ENCODE measurements at places on chromosomes 4 and X. TPM values are rescaled to one million over a fixed set of nuclear protein-coding genes. Genes with fewer than 3 reads are reported as not detected.

The DSPP gene
- not detected for total RNA-seq

The PHKA1 gene
- total RNA-seq, result 29.5 TPM

The RAB39B gene
- 0.80 TPM for total RNA-seq

The CLTRN gene
- 0.96 TPM for total RNA-seq

The SYP gene
- 2.9 TPM for total RNA-seq

The P2RY8 gene
- total RNA-seq, result 0.06 TPM

The HPGDS gene
- total RNA-seq, result not detected

The DRD5 gene
- total RNA-seq, result not detected

The HTR2C gene
- total RNA-seq, result not detected

The WDFY3 gene
- 5.7 TPM for total RNA-seq

The NXF2 gene
- total RNA-seq, result not detected

The CRLF2 gene
- 1.1 TPM for total RNA-seq

The DDX60 gene
- 1.6 TPM for total RNA-seq

The F9 gene
- total RNA-seq, result not detected

The ADH7 gene
- not detected for total RNA-seq

The BMX gene
- not detected for total RNA-seq

The GYPE gene
- not detected for total RNA-seq

The TCEANC gene
- total RNA-seq, result 0.70 TPM

The GSX2 gene
- not detected for total RNA-seq

The BEND2 gene
- total RNA-seq, result not detected

The MBTPS2 gene
- 22.4 TPM for total RNA-seq

The CYP2U1 gene
- total RNA-seq, result 1.6 TPM

The S100G gene
- not detected for total RNA-seq

The DTHD1 gene
- total RNA-seq, result not detected

The UCP1 gene
- 0.14 TPM for total RNA-seq

The SLIT2 gene
- not detected for total RNA-seq

The PAK3 gene
- total RNA-seq, result not detected

The TFE3 gene
- 47.4 TPM for total RNA-seq

The MGARP gene
- total RNA-seq, result 0.79 TPM

The CASP3 gene
- 21.0 TPM for total RNA-seq

The RAB9A gene
- total RNA-seq, result 31.2 TPM

The KIAA1210 gene
- 0.03 TPM for total RNA-seq

The TNMD gene
- total RNA-seq, result not detected

The BRS3 gene
- not detected for total RNA-seq

The KDR gene
- total RNA-seq, result 0.10 TPM

The SSX3 gene
- total RNA-seq, result not detected

The FBXW7 gene
- 5.8 TPM for total RNA-seq

The F8A2 gene
- not detected for total RNA-seq

The SOD3 gene
- not detected for total RNA-seq

The ATXN3L gene
- total RNA-seq, result not detected

The FGF2 gene
- 49.1 TPM for total RNA-seq

The PDLIM5 gene
- total RNA-seq, result 39.4 TPM

All from A549 treated with AZD2906 at 1 μM for 4 hours (cell line).